ENCODE measurements at places on chromosomes 1 and 21.

DNA sequence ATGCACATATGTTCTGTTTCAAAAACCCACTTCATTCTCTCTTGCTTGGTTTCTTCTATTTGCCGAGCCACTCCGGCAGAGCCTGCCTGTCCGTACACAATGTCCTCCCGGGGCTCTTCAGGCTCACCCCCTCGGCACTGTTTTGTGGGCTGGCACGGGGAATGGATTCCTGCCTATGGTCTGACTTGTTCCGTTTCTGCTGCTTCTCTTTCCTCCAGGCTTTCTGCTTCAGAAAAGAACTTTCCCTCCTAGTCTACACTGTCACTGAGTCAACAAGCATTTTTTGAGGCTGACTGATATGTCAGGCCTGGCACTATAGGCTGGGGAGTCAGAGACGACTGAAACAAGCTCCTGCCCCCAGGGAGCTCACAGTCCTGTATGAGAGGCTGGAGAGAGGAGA, 28.4 kb upstream of the SARS1 start:
- no peak for DNase-seq

DNA sequence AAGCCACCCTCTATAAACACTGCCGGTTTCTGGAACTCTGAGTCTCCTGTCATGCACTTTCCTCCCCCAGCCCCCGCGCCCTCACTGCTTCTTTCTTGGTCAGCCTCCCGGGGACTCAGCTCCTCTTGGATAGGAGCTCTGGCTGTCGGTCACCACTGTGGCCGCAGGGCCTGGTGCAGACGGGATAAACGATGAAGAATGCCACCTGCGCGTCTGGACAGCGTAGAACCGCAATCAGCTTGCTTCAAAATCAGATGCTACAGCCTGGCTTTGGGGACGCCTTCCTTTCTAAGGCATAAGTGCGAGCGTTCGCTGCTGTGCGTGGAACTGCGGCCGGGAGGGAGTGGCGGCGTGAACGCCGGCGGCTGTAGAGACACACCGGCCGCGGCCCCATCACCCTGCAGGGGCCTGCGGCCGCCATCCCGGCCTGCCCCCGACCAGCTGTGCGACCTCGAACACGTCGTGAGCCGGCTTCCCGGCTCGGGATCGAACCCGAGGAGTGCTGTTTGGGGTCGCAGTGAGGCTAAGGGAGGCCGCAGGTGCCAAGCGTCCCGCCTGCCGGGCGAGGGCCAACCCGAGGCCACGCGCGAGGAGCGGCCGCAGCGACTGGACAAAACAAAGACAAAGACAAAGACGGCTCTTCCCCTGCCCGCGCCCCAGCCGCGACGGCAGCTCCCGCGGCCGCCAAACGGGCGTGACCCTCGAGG, 688 bp downstream of the PTTG1IP start:
- DNase-seq: no peak

DNA sequence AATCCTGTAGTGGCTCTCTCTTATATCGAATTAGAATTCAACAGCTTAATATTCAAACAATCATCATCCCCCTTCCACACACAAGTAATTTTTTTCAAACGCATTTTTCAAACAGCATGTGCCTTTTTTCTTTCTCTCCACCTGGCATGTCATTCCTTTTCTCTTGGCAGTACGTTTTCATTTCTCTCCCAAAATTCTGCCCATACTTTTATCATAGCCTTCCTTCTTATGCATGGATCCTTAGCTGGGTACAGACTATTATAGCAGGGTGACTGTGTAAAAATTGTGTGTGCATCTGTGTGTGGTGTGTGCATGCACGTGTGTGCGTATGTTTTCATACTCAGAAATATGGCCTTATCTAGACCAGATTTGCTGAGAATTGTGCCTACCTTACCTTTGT, 184.3 kb downstream of the ZC3H11B start:
- no peak for DNase-seq

- DNase-seq: no peak
Observed at GRCh38 chr1:1213345-1214265, at the start of gene TNFRSF4. TSS of gene TNFRSF4 (minus strand) at chr1:1214153. CDS start at chr1:1214127, 26 bp downstream.

GRCh38 chr1:190101756-190102155, 375.9 kb downstream of the BRINP3 start:
- DNase-seq: no peak

GRCh38 chr1:166064313-166064926, 102.4 kb downstream of the FAM78B start:
- no peak for DNase-seq

DNA sequence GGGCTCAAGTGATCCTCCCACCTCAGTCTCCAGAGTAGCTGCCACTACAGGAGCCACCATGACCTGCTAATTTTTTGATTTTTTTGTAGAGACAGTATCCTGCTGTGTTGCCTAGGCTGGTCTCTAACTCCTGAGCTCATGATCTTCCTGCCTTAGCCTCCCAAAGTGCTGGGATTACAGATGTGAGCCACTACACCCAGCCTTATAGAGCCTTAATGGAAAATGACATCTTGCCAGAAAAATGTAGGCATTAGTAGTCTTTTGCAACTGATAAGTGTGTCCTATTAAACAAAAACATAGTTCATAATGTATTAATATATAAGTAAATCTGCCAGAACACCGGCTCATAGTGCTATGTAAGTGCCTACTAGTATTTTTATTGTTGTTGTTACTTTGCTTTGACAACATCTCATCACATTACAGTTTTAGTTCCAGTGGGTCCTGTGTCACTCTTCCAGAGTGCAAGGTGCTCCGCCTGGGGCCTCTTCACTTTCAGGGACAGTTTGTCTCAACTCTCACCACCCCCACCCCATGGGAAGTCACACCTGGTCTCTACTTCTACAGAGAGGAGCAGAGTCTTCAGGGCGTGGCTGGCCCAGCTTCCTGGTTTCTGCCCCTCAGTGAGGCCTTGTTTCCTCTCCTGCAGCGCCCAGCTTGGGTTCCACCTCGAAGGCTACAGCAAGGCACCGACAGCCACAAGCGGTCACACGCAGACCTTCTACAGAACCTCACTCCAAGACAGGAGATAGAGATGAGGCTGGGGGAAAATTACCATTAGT, 30.1 kb downstream of the RHOU start:
- no peak for DNase-seq

DNA sequence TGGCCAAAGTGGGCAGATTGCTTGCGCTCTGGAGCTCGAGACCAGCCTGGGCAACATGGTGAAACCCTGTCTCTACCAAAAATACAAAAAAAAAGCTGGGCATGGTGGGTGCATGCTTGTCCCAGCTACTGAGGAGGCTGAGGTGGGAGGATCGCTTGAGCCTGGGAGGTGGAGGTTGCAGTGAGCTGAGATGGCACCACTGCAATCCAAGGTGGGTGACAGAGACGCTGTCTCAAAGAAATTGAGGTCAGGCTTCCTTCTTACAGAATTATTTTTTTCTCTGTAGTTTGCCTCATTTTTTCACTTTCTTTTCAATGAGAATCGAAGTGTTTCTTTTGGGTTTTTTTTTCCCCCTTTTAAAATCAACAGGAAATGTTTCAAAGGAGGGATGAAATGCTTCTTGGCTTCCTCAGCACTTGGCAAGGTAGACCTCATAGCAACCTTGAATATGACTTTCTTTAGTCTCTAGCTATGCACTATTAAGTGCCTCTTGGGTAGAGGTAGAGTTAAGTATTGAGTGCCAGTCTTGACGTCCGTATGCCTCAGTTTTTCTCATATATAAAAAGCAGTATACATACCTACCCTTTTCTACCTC, 40.3 kb downstream of the MDM4 start:
- DNase-seq: no peak

- no peak for DNase-seq
Observed at GRCh38 chr1:201300641-201301040, 17.3 kb downstream of the PKP1 start.

- DNase-seq: no peak
Observed at GRCh38 chr1:185564816-185565215, 169.4 kb upstream of the HMCN1 start.

DNA sequence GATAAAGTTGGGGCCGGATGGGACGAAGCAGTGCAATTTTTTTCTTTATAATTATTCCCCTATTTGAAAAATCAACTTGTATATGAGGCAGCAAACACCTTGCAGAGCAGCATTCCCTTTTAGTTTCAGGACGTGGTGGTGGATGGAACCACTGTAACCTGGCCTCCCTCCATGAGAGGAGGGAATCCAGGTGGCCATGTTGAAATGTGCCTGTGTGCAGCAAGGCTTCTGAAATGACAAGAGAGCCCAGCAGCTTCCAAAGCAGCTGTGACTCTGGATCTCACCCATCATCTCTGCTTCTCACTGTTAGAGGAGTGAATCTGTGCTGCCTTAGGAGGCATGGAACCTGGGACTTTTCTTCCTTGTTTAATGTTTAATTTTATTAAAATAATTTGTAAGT, 42.3 kb downstream of the NFIA start:
- no peak for DNase-seq

DNA sequence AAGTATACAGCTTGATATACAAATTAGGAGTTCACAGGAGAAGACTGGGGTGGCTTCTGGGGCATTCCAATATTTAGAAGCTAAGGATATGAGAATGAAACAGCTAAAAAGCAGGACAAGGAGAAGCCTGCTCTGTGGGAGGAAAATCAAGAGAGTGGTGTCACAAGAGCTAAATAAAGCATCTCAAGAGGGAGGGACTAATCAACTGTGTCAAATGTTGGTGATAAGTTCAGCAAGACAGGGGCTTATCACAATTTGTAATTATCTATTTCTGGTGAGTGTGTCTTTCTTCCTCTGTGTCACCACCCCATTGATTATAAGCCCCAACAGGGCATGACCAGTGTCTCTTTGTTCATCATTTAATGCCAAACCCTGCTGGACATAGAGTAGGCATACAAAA, 295.8 kb upstream of the DUSP10 start:
- DNase-seq: no peak

- no peak for DNase-seq
Observed at GRCh38 chr1:227156520-227156919, 161.8 kb downstream of the CDC42BPA start.
